ENCODE measurements at places on chromosomes 2 and 18. TPM values are rescaled to one million over a fixed set of nuclear protein-coding genes. Genes with fewer than 3 reads are reported as not detected.

- no peak for DNase-seq
Measured at GRCh38 chr2:72129681-72130340, 17.9 kb downstream of the CYP26B1 start.

The PLEKHA3 gene
- total RNA-seq, result 5.0 TPM

The SLC25A52 gene
- total RNA-seq, result not detected

DNA sequence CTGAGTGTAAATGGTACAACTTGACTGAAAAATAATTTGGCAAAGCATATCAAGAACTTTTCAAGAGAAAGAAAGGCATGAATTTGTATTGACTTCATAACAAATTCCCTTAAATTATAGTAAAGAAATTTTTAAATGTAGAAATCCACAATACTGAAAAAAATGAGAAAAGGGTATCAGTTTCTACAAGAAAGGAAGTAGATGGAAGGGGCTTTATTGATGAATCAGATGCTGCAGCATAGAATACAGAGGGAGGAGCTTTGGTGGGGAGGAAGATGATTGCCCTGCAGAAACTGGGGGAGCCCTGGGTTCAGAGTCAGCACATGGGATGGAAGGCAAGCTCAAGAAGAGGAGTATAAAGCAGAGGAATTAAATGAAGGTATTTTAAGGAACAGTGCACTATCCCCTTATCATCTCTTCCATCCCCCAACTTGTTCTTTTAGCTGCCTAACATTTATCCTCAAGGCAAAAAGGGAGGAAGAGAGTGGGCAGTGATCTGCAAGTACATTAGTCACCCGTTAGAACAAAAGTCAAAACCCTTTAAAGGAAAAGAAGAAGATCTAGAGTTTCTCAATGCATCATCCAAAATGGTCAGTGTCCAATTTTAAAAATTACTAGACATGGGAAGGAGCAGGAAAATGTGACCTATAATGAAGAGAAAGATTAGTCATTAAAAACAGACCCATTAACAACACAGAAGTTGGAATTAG is 77.7 kb downstream of the KCTD18 start:
- DNase-seq, result no peak

The AOX1 gene
- total RNA-seq, result 57.2 TPM

The EMX1 gene
- total RNA-seq, result not detected

The FAM237A gene
- total RNA-seq, result not detected

DNA sequence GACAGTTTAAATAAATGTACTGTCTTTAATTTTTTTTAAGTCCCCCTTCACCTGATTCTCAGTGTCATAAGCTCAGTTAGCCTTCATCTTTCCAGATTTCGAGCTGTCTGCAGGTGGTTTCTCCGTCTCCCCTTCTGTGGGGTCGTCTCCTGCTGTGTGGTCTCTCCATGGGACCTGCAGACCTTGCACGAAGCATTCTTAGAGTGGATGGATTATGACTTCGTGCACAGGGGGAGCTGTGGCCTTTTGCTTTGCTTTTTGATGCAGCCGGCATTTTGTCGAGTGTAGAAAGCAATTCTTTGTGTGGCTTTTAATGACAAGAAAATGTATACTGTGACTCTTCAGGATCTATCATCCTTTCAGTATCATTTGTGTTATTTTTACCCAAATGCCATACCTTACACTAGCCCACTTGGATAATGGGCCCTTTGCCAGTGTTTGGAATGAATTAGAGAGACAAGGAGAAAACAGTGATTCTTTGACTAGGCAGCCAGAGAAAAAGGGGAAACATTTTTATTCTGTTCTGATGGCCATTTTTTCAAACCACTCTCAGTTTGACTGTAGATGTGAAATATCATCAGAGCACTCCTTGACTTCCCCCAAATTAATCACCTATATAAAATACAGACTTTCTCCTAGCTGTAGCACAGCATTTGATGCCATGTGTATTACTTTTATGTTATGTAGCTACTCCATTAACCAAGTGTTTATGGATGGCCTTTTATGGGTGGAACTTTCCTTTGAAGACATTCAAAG is 54.3 kb downstream of the ITGA6 start:
- DNase-seq, result no peak

- DNase-seq, result peak; percentile 36
Measured at GRCh38 chr2:62110415-62111025, 85.4 kb upstream of the B3GNT2 start.

DNA sequence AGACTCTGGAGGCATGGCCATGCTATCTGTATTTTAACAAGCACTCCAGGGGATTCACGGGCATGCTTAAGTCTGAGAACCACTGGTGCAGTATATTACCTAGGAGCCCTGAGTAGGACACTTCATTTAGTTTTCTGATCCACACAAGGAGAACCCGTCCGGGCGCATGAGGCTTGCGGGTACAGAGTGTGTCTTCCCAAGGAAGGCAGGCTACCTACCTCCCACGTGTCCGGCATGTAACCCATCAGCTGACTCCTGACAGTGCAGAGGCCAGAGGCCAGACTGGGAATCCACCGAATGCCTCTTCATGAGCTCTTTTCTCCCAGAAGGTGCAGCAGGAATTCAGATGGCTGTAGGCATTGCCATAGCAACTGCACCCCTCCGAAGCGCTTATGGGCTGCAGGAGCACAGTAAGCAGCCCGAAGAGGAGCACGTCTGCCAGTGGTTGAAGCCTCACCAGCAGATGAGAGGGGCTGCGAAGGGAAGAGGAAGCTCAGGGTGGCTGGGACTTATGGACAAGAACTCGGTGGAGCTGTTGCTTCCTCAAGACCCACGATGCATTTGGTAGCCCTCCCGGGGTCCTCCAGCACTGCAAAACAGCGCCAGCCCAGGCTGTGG is 33.8 kb upstream of the DNMT3A start:
- DNase-seq, result no peak

DNA sequence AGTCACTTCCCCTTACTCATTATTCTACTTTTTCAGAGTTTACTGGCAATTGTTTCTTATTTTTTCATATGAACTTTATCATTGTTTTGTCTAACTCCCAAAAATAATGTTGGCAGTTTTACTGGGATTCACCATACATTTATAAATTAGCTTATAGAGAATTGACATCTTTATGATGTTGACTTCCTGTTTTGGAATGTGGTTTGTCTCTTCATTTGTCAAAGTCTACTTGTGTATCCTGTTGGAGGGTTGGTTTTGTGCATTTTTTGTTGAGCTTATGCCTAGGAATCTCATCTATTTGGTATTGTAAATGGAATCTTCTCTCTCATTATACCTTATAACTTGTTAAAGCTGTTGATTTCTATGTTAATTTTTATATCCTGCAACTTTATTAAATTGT is 16.4 kb downstream of the EPC2 start:
- DNase-seq, result peak; percentile 20

The NPPC gene
- 0.28 TPM for total RNA-seq

GRCh38 chr18:34158881-34159690 is 65.6 kb downstream of the NOL4 start:
- peak; percentile 0 for DNase-seq

GRCh38 chr2:108825254-108825653 is 38.7 kb downstream of the CCDC138 start:
- no peak for DNase-seq

GRCh38 chr2:149538138-149538833 is 49.3 kb downstream of the MMADHC start:
- DNase-seq, result no peak

- DNase-seq, result no peak
Measured at GRCh38 chr18:25604196-25604893, 252.4 kb upstream of the ZNF521 start.

The OTX1 gene
- not detected for total RNA-seq

- DNase-seq, result no peak
Measured at GRCh38 chr2:160610041-160610440, 116.4 kb upstream of the RBMS1 start.

The IL36RN gene
- not detected for total RNA-seq

The TEX44 gene
- not detected for total RNA-seq

DNA sequence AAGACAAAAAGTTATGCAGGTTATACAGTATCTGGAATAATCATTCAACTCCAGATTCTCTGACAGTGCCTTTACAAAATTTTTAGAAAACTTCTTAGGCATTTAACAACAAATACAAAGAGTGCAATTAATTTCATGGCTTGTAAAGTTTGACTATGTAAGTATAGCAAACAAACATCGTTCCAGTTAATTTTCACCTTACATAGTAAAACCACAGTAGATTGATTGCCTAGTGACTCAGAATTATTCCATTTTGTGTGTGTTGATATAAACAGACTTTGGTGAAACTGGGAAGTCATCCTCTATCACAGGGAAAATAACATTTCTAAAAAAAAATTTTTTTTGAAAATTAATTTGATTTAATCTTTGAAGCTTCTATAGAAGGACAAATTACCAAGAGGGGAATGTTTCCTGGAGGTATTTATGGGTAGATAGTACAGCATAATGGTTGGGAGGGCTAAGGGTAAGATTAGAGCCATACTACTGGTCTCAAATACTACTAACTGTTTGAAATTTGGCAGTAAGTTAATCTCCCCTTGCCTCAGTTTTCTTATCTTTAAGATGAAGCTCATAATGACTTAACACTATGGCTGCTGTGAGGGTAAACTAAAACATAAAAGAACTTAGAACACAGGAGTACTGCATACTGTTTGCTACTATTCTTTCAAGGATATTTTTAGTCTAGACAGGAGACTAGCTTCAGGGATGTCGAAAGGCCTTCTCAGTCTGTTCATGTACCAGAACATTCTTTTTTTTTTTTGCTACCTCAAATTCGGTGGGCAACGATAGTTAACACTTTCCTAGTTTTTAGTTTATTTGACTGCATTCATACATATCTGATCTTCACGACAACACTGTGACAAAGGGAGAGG is 19.6 kb downstream of the NDUFAF7 start:
- no peak for DNase-seq

GRCh38 chr2:136049991-136050920 is 64.8 kb upstream of the DARS1 start:
- no peak for DNase-seq

DNA sequence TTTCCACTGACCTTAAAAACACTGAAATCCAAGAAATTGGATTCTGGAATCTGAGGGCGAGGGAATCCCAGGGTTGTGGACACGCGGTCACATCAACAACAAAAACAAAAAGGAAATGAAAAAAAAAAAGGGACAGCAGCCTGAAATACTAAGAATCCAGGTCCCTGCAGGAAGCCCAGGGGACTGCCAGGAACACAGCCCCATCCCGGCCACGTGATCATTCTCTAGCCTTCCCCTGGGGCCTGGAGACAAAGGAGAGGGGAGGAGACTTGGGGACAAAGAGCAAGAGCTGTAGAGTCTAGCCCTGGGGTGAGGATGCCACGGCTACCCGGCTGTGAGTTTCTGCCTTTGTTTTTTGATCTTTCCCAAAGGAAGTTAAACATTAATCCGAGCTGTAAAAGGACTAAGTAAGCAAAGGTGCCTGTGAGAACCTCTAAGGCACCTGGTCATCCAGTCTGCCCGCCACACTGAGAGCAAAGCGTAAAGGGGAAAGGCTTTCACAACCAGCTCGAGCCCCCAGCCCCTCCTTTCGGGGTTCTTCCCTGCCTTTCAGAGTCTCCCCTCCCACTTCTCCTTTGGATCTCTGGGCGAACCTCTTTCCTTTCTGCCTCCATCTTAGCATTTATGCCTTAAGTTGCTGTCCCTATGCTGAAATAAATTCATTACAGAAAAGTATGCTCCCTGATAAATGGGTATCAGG is 57.9 kb upstream of the MSH2 start:
- peak; percentile 44 for DNase-seq

DNA sequence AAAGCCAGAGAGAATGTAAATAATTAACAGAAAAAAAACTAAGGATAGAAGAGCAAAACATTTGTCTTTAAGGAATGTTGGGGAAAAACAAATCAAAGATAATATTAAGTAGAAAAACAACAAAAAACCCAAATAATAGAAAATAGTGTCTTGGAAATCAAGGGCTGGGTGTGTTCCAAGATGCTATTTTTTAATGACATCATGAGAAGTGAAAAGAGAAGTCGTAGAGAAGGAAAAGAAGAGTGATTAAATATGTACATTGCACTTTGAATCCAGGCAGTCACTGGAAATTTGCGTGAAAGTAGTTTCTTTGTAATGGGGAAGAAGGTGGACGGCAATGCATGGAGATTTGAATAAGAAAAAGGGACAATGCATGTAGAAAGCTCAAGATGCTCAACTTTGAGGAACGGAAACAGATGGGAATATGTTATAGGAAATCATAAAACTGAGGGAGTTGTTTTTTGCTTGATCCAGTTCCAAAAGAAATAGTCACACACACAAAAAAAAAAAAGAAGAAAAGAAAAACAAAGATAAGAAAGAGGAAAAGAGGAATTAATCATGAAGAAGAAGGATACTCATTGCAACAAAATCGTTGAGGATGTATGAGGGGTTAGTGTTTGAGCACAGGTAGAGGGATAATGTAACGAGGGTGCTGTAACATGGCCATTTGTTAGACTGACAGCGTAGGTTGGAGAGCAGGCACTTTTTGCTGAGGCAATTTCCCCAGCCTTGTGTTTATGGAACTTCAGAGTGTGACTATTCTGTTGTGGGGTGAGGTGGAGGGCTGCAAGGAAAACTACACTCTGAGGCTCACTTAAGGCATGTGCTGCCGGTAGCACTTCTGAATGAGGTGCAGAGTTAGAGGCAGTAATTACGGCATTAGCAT is 184.1 kb downstream of the CALCRL start:
- DNase-seq, result no peak

DNA sequence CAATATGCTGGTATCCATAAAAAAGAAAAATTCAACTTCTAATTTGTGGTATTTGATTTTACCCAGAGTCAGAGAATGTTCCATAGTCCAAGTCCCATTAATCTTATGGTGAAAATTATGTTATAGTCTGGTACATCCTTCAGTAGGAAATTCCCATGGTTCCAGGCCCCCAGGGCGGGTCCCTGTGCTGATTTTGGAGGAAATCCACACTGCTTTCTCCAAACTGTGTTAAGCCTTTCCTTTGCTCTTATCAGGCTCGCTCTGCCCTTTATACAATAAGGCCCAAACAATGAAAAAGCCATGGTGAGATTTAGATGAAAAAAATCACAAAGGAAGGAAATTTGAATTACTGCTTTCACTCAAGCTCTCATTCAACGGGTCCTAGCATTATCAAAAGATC is 46.8 kb upstream of the DARS1 start:
- DNase-seq, result no peak

The RBM45 gene
- total RNA-seq, result 17.9 TPM

- no peak for DNase-seq
Measured at GRCh38 chr2:130834931-130835765, 1.6 kb upstream of the ARHGEF4 start.
